Left ventricle myocardium superior (tissue), 1 donor: ENCODE measurements at places on chromosomes 1 and 21.

DNA sequence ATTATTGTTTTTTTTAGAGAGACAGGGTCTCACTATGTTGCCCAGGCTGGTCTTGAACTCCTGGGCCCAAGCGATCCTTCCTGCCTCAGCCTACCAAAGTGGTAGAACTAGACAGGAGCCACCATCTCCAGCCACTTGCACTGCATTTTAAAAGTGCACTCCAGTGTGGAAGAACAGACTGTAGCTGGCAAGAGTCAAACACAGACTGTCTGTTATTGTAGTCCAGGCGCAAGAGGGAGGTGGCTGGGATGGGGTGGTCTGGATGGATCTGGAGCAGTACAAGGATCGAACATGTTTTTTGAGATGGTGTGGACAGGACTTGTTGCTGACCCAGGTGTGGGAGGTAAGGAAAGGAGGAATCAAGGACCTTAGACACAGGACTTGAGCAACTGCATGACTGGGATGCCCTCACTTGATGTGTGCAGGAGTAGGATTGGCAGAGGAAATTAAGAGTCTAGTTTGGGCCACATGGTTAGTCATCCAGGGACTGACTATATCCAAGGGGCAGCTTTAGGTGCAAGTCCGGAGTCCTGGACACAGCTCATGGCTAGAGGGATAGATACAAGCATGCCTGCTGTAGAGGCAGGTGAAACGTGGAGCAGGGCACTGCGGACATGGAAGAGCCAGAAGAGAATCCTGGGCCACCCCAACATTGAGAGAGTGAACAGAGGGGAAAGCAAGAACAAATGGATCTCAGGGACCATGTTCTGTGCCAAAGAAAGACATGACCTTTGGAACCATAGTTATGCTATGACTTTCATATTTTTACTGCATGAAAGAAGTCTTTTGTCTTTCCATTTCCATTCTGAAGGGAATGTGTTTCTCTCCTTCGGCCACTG, 42.0 kb downstream of the ELK4 start:
- DNase-seq, result no peak

DNA sequence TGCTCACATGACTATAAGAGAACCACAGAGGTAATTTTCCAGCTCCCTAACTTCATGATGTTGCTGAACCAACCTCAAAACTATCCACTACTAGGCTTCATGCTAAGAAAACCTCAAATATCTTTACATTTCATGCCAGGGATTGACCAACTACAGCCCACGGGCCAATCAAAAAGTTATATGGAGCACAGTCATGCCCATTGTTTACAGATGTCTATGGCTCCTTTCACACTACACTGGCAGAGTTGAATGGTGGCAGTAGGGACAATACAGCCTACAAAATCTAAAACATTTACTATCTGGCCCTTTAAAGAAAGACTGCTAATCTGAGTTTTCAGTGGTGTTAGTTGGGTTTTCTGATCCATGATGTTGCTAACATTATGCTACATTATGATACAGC, 154.8 kb downstream of the TM2D1 start:
- no peak for DNase-seq

DNA sequence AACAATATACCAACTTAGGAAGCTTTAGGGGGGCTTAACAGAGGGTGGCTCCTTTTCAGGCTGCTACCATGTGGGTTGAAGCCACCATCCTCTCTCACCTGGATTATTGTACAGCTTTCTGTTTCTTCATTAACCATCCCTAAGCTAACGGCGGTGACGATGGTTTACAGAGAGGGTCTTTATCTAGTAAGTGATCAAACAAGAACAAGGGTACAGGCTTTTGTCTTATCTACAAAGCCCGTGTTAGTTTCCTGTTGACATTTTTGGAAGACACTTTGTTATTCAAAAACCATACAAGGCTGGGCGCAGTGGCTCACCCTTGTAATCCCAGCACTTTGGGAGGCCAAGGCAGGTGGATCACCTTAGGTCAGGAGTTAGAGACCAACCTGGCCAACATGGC, 20.4 kb downstream of the SLC25A33 start:
- DNase-seq, result no peak

GRCh38 chr1:24386241-24386640, 27.3 kb downstream of the STPG1 start:
- DNase-seq, result no peak

DNA sequence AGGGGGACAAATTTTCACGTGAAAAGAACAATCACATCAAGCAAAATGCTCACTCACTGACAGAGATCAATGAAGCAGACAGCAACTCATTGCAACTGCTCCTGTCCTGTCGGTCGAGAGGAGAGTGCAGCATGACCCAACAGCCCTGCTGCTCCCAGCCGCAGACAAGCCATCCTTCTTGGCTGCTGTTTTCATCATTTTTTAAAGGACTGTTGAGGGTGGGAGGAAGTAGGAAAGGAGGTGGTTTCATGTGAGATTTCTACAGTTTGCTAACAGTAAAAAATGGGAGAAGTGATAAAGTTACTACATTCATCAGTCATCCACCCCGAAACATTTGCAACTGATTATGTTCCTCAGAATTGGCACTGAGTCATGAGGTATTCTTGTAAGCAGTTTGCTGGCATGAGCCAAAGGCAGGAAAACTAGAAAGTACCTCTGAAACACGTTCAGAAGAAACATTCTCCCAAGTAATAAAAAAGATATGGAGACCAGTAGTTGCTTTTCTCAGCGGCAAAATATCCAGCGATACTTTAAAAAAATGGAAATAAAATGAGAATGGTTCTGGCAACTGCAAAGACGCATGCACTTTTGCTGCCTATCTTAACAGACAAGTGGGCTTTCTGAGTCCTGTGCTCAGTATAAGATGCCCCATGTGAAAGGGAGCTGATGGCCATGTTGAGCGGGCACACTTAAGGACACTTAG, 72.0 kb upstream of the CLDN14 start:
- DNase-seq, result no peak

DNA sequence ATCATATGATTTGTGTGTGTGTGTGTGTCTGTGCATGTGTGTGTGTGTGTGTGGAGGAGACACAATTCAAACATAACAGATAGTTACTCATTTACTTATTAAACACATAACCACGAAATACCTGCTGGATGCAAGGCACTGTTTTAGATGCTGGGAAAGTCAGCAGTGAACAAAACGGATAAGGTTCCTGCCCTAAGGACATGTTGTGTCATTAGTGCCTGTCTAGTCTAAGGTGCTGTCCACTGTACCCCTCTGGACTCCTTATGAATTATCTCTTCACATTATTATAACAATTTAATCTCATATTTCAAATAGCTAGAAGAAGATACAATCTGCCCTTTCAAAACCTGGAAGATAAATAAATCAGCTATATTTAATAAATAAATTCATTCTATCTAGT, 162.4 kb downstream of the PLPPR5 start:
- no peak for DNase-seq

GRCh38 chr1:34057347-34058130, 107.5 kb downstream of the CSMD2 start:
- DNase-seq, result peak; percentile 80

GRCh38 chr1:25642574-25643108, 26.1 kb downstream of the MAN1C1 start:
- no peak for DNase-seq

GRCh38 chr1:12548279-12548972, 69.6 kb downstream of the DHRS3 start:
- no peak for DNase-seq

DNA sequence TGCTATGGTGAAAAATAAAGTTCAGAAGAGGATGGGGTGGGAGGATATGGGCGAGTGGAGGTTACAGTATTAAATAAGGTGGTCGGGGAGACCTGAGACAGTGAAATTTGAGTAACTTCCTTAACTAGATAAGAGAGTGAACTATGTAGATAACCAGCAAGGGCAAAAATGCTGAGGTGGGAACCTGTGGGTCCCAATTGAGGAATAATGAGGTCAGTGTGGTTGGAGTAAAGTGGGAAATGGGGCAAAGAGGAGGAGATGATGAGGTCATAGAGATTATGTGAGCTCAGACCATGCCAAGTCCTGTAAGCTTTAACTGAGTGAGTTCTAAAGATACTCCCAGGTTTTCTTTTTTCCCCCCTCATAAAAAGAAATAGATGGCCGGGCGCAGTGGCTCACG, 614.6 kb upstream of the PLXNA2 start:
- no peak for DNase-seq

- DNase-seq, result no peak
These were observed 252.1 kb upstream of the TMEM51 start for GRCh38 chr1:14901371-14901954.

DNA sequence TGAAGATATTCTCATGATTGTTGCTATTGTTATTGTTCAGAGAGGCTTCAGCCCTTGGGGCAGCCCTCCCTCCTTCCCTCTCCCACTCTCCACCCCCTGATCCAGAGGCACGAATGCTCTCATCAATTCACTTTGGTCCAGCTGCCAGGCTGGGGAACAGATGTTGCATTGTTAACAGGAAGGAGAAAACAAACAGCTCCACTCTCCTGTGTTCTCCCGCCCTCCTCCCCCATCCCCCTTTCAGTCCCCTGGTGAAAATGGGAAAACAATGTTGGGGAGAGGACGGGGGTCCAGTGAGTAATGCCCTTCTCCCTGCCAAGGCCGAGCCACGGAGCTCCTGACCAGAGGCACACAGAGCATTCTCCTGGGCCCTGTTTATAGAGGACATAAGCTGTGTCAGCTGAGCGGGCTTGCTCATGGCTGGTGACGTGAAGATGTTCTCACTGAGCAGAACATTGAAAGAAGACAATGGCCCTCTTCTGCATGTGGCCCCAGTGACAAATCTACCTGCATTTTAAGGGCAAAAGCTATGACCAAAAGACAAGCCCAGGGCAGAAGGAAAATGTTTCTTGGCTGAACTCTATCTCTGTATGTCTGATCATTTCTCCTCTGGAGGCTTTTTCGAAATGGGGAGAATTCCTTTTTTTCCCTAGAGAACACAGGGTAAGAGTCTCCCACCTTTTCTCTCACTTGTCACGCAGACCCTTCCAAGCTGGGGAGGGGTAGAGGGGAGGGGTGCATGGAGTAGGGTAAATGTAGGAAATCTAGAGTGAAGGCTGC, 111.7 kb downstream of the GLUL start:
- DNase-seq, result peak; percentile 62

GRCh38 chr1:58983162-58983561, 199.3 kb upstream of the JUN start:
- DNase-seq, result no peak

DNA sequence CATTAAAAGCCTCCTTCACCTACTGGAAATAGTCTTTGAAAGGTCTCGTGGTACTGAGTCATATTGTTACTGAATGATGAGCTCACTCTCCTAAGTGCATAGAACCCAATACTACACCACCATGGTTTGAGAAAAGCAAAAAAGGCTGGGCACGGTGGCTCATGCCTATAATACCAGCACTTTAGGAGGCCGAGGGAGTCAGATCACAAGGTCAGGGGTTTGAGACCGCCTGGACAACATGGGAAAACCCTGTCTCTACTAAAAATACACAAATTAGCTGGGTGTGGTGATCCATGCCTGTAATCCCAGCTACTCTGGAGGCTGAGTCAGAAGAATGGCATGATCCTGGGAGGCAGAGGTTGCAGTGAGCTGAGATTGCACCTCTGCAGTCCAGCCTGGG, 3.3 kb upstream of the HNRNPCL1 start:
- no peak for DNase-seq

- no peak for DNase-seq
These were observed 10.5 kb downstream of the C1orf167 start for GRCh38 chr1:11772458-11772857.

- DNase-seq, result peak; percentile 78
These were observed at the start of gene PEAR1 for GRCh38 chr1:156893048-156893953. Gene PEAR1, plus strand, starts transcription at chr1:156893718. Its CDS starts 10,209 bp downstream, at chr1:156903927.

DNA sequence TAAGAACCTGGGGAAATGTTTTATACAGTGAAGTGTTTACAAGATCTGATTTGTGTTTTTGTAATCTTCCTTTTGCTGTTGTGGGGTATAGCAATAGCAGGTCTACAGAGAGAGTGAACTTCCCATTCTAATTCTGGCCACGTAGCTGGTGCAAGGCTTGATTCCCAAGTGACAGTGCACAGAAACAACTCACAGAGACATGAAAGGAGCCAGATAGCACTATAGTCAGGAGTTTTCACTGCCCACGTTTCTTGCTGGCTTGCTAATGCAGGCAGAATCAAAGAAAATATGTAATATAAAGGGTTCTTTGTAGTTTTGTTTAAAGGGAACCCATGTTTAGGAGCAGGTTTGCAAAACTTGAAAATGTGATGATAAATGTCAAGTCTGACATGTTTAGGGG, 170.9 kb upstream of the IVNS1ABP start:
- no peak for DNase-seq

GRCh38 chr1:63264161-63264560, 58.2 kb upstream of the FOXD3 start:
- DNase-seq, result no peak

DNA sequence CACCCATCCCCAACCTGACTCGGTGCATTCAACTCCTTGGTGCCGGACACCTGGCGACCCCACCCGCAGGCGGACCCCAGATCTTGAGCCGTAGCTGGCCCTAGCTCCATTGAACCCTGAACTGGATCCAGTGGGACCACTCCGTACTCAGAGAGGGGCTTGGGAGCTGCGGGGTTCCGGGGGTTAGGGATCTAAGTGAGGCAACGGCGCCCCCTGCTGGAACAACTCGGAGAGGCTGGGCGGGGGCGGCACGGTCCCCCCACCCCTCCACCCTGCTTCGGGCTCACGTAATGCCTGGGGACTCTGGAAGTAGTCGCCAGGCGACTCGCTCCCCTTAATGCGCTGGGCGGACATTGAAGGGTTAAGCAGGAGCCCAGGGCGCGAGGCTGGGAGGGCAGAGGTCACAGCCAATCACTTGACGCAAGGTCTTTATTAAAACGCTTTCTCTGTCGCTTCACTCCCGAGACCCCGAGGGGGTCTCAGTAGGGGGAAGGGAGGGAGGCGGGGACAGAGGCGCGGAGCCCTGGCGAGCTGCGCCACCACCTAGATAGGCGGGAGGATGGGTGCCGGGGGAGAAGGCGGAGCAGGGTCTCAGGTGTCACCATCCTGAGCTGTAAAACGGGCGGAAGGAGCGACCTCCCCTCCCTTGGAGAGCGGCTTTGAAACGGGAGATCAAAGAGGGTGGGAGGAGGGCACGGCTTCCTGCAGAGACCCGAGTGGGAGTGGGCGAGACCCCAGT, 704 bp upstream of the CRABP2 start:
- DNase-seq, result peak; percentile 79
